ENCODE measurements at places on chromosomes 12 and 14.

DNA sequence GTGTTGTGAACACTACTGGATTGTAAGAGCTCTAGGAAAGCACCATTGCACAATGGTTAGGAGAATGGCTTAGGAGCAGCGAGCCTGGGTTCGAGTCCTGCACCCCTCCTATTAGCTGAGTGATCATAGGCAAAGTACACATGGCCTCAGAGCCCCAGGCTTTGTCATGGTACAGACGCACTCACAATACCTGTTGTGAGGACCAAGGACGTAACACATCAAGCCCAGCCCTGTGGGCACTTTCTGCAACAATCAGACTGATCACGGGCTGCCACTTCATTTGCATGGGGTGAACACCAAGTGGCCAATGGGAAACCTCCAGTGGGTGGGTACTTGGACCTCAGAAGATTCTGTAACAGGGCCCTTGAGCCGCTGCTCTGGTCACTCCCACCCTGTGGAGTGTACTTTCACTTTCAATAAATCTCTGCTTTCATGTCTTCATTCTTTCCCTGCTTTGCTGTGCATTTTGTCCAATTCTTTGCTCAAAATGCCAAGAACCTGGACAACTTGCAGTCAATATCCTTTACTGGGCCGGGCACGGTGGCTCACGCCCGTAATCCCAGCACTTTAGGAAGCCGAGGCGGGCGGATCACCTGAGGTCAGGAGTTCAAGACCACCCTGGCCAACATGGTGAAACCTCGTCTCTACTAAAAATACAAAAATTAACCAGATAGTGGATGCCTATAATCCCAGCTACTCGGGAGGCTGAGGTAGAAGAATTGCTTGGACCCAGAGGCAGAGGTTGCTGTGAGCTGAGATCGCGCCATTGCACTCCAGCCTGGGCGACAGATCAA, 28.2 kb downstream of the GLRX5 start:
- no peak for DNase-seq

DNA sequence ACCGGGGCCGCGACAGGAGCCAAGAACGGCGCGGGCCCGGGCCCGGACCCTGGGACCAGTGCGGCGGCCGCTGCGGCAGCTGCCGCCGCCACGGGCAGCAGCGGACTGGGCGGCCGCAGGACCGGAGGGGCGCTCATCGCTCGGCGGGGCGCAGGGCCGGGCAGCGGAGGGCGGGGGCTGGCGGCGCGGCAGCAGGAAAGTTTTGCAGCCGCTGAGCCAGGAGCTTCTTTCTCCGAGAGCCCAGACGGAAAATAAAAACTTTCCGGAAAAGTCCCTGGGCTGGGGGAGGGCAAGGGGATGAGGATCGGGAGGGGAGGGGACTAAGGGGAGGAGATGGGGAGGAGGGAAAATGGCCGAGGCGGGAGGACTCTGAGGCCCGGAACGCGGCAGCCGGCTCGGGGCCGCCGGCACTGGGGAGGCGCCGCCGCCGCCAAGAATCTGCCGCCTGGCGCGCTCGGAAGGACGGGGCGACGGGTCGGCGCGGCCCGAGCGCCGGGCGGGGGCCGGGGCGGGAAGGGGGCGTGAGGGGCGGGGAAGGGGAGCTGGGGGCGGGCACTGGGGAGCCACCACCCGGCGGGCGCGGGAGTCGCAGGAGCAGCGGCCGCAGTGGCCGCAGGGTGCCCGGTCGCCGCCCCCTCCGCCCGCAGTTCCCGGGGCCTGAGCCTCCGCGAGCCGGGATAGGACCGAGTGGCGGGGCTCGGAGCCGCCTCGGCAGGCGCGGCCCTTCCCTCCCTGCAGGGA, at the start of gene PRKD1:
PRKD1 (minus strand) TSS at position 472 of the 741 bp plus-strand sequence.
- DNase-seq = peak; percentile 90

DNA sequence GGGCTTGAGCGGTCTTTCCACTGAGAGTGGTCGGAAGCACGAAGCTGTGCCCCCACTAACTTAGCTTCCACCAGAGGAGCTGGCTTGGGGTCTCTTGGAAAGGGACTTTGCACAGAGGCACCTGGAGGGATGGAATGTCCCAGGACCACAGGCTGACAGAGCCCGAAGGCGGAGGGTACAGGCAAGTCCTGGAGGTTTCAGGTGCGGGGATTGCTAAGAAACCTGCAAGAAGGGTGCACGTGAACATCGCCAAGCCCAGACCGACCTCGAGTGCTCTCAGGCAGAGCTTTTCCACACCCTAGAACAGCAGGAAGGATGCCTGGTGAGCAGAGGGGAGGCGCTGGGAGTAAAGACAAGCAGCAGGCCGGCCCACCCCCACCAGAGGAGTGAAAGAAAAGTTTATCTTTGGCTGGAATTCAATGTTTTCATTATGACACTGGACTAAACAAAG, 61.6 kb downstream of the SERPINA3 start:
- peak; percentile 59 for DNase-seq

- no peak for DNase-seq
These were observed 52.4 kb downstream of the NTN4 start for GRCh38 chr12:95738024-95738611.

DNA sequence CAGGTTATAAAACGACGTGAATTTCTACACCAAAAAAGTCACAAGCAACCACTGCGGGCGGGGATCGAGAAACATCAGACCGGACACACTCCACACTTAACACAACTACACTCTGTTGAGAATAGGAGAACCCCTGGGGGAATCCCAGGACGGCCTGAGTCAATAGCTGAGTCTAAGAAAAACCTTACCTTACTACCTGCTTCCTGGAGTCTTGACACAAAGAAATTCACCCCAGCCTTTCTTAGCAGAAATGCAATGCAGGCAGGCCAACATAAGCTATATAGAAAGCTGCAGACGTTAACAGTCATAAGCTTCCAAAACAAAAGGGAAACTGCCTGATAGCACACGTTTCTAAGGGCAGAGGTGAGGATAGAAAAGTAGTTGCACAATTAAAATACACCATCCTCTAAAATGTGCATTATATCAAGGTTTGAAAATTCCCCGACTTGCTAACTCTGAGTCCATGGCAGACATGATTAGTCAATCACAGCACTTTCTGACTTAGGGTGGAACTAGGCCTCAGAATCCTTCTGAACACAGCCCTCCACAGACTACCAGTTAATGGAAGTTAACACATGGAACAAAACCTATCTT, 68.0 kb downstream of the CCDC88C start:
- DNase-seq = peak; percentile 28

GRCh38 chr12:38711054-38711453, 194.3 kb downstream of the CPNE8 start:
- DNase-seq = no peak

- DNase-seq = peak; percentile 56
These were observed 3.1 kb downstream of the HDAC7 start for GRCh38 chr12:47816403-47817271.

DNA sequence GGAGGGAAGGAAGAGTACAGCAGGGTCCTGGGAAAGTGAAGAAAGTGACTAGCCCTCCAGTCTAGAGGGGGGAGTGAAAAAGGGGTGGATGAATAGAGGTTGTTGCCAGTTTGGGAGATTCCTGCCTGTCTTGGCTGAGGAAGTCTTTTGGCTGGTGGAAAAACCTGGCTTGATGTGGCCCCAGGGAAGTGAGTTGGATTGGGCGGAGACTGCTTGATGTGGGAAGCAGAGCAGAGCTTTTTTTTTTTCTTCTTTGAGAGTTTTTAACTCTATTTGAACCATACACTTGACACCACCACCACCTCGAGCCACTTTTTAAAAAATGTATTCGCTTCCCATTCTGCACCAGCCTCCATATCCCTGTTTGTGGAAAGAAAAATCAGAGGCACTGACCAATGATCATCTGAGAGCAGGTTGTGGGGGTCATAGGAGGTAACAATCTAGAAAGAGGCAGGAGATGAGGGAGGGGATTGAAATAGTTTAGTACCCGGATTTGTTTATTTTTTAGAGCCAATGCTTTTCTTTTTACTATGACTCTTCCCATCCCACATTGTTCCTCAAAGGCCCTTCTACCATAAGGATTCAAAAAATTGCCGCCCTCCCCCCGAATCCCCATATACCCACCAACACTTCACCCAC, 690 bp upstream of the DTX3 start:
- DNase-seq = peak; percentile 81

- DNase-seq = no peak
These were observed 5.0 kb downstream of the TBX5 start for GRCh38 chr12:114400925-114401324.

- no peak for DNase-seq
These were observed 180.2 kb downstream of the TMTC2 start for GRCh38 chr12:82866946-82867345.

- no peak for DNase-seq
These were observed 78.8 kb upstream of the EVL start for GRCh38 chr14:99986396-99986795.

DNA sequence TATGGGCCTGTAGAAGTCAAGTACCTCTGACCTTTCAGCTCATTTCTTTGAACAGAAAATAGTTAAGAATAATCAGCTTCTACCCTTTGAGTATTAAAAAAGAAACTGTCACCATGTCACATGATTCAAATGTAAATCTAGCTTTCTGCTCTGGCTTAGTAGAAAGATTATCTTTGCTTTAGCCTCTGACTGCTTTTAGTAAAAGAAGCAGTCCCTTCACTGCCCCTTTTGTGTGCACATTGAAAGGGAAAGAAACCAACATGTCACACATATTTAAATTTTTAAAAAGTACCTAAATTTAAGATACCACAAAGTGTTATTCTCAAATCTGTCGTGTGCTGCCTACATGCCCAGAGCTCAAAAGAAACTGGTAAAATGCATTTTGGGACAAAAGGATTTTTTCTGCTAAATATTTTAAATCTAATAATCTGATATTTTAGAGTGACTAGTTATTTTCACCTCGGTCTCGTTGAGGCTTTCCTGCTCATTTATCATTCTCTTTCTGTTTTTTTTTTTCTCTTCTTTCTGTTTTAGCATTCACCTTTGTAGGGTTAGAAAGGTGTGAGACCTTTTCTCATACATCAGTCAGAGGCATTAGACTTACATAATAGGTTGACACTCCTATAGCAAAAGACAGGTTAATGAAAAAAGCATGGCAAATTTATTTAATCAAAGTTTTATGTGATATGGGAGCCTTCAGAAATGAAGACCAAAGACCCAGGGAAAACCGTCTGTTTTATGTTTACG, 41.3 kb downstream of the SLC16A7 start:
- no peak for DNase-seq

GRCh38 chr14:88931321-88932110, 107.1 kb downstream of the TTC8 start:
- DNase-seq = no peak

DNA sequence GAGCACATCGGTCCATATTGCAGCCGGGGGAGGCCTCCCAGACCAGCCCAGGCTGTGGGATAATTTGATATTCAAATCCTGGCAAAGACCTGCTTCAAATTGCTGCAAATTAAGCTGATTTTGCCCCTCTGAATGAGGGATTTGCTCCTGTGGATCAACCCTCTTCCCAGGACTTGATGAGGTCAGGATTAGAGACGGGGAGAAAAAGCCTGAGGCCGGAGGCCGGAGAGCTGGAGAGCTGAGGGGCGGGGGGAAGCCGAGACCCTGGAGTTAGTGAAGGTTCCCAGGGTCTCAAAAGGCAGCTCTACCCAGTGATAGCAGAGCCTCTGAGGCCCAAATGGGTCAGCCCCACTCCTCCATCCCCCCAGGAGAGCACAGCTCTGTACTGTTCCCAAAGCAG, 17.5 kb upstream of the VSX2 start:
- DNase-seq = no peak

DNA sequence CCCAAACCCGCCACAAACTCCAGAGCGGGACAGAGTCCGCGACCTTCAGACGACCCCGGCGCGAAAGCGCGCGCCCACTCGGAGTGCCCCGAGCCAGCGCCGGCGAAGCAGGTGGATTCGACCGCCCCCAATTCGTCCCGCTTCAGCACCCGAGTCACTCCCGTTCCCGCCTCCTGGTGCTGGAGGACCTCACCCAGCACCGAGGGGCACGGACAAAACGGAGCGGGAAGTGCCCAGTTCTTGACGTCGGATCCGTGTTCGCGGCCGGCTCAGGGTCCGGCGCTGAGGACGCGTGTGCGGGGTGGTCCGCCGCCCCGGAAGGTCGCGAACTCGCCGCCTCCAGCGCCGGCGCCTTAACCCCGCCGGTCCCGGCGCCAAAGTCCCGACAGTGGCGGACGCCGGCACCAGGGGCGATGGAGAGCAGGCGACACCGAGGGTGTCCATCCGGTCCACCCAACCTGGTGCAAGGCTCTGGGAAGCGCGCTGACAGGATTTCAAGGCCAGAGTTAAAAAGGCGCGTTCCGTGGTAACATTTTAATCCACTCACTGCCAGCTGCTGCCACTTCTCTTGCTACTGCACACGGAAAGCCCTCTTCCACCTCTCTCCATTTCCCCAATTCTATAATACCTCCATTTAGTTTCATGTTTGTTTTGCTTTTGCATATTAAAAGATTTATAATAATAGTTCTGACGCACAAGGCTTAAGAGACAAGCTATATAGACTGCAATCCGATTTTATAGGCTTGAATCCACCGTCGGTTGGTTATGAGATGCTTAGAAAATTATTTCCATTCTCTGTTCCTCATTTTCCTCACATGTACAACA, 240.0 kb upstream of the CPNE8 start:
- DNase-seq = peak; percentile 82

DNA sequence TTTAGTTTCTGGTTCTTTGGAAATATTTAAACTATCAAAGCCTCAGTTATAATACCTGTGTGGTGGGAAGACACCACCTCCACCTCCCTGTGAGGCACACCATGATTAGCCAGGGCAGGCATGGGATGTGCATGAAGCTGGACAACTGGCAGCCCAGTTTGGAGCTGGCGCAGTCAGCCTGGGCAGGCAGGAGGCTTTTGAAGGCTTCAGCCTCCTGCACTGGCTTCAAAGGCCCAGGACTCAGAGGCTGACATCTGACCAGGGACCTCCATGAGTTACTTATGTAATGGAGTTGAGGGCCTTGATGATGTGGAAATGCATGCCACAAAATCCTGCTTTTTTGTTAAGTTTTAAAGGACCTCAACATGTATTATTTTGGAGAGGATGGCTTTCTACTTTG, 30.3 kb downstream of the C14orf132 start:
- DNase-seq = peak; percentile 51

- DNase-seq = no peak
These were observed 50.7 kb downstream of the ZC3H14 start for GRCh38 chr14:88613552-88614010.

DNA sequence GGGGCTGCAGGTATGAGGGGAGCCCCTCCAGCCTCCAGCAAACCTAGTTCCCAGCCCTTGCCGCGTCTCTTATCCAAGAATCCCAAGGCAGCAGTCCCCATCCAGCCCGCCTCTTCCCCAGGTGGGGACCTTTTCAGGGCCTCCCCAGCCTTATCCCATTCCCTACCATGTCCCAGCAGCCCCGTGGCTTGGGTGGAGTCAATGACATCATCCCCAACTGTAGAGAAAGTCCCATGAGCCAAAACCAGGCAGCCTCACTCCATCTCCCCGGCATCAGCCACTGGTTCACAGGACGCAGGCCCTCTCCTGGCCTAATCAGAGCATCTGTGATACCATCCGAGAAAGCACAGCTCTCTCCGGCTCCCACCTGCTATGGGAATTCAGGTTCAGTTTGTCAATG, 131.0 kb downstream of the NCOR2 start:
- no peak for DNase-seq

GRCh38 chr12:33670284-33670683, 230.7 kb upstream of the SYT10 start:
- DNase-seq = no peak

- DNase-seq = no peak
These were observed 114.8 kb downstream of the MON2 start for GRCh38 chr12:62581288-62582064.

- DNase-seq = no peak
These were observed 45.4 kb downstream of the PHLDA1 start for GRCh38 chr12:75986001-75986746.

- no peak for DNase-seq
These were observed 207.9 kb upstream of the BCL2L14 start for GRCh38 chr12:11862798-11863197.

- DNase-seq = no peak
These were observed 87.4 kb upstream of the FZD10 start for GRCh38 chr12:130074661-130075406.

All from aorta (tissue), 5 donors.